ENCODE measurements at places on chromosomes 4 and X. TPM values are rescaled to one million over a fixed set of nuclear protein-coding genes. Genes with fewer than 3 reads are reported as not detected.
A peak's percentile ranks its signal among the peaks of the same experiment; 100 is the strongest.

DNA sequence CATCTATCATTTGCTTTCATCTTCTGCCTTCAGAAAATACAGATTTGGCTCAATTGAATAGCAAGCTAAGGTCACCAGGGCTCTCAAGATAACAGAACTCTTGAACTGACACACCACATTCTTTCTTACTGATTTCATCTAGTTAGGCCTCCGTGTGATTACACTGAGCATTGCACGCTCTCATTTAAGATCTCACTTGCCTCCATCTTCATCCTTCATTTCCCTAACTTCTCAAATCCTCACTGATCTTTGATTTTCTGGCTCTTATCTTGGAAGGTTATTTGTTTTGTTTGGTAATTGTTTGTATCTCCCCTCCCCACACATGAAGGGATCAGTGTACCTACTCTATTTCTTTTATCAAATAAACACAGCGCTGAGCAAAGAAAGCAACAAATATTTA lies 47.7 kb downstream of the MANBA start:
- H3K27me3 ChIP-seq = no peaks in the 10 kb centered on the region
- no peak overlapping the region for H3K4me3 ChIP-seq
- peaks cover 4% of the 10 kb centered on the region for H3K4me1 ChIP-seq

GRCh38 chr4:96459105-96459504 lies 619.2 kb downstream of the PDHA2 start:
- H3K27me3 ChIP-seq = no peaks in the 10 kb centered on the region
- no peaks in the 10 kb centered on the region for H3K36me3 ChIP-seq
- H3K4me3 ChIP-seq = no peak overlapping the region
- DNase-seq = no peak

DNA sequence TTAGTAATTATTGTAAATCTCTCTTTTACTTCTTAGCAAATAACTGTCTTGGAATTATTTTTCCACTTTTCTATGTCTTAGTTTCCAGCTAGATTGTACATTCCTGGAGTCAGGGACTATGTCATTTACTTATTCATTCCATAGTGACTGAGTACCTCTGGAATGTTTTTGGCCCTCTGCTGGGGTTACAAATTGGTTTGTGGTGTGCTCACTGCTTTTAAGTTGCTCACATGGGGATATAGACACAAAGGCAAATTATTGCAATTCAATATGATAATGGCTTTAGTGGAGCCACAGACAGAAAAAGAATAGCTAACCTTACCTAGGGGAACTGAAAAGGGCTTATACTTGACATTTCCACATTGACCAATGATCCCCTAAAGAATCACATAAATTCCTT lies 63.7 kb upstream of the PDGFRA start:
- no peaks in the 10 kb centered on the region for H3K36me3 ChIP-seq
- no peak for DNase-seq
- H3K27me3 ChIP-seq = no peaks in the 10 kb centered on the region
- H3K4me3 ChIP-seq = no peak overlapping the region
- H3K4me1 ChIP-seq = no peaks in the 10 kb centered on the region

GRCh38 chr4:145132511-145133098 lies 34.5 kb downstream of the ABCE1 start:
- H3K36me3 ChIP-seq = peaks cover 12% of the 10 kb centered on the region
- no peak for DNase-seq
- H3K4me3 ChIP-seq = no peak overlapping the region
- peaks cover 3% of the 10 kb centered on the region for H3K4me1 ChIP-seq
- no peak overlapping the region for H3K27ac ChIP-seq
- no peaks in the 10 kb centered on the region for H3K27me3 ChIP-seq

DNA sequence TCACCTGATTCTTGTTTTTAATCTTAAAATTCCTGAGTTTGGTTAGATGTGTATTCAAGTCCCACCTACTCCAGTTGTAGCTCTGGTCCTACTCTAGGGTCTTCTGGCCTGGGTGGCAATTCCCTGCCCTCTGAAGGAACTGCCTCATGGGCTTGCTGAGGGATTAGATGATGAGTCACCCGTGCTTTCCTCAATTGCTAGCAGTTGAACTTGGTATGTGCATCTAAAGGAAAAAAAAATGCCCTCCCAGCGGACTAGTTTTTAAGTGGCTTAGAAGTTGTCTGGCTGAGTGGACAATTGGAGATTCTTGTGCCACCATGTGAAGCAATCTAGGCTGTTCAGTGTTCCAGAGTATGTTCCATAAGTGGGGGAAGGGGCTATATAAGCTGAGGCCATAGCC lies 127.0 kb downstream of the CCNG2 start:
- no peaks in the 10 kb centered on the region for H3K36me3 ChIP-seq
- no peaks in the 10 kb centered on the region for H3K4me1 ChIP-seq
- no peak overlapping the region for H3K27ac ChIP-seq
- DNase-seq = no peak
- no peak overlapping the region for H3K4me3 ChIP-seq

GRCh38 chr4:108172231-108172752 lies 3.6 kb upstream of the LEF1 start:
- no peak for DNase-seq
- peak overlapping the region; percentile 65 for H3K4me3 ChIP-seq
- H3K27ac ChIP-seq = no peak overlapping the region
- no peaks in the 10 kb centered on the region for H3K36me3 ChIP-seq
- H3K4me1 ChIP-seq = peaks cover 28% of the 10 kb centered on the region
- H3K27me3 ChIP-seq = peaks cover 35% of the 10 kb centered on the region

DNA sequence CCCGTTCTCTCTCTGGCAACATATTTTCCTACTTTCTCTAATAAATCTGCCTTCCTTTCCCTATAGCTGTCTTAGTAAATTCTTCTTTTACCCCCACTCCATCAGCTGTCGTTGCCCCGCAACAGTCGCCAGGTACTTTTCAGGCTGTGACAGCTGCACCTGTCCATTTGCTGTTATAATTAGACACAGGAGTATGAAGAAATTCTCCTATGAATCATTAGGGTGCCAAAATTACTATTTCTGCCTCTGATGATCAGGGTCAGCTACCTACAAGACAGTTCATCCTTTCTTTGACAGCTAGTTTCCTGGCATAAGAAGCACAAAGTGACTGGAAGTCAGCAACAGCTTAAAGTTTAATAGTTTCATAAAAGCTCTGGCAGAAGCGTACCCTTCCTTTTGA lies 19.5 kb upstream of the GALNTL6 start:
- no peaks in the 10 kb centered on the region for H3K36me3 ChIP-seq
- no peak for DNase-seq
- no peak overlapping the region for H3K4me3 ChIP-seq
- no peaks in the 10 kb centered on the region for H3K4me1 ChIP-seq
- H3K27ac ChIP-seq = no peak overlapping the region
- H3K27me3 ChIP-seq = no peaks in the 10 kb centered on the region

GRCh38 chr4:177771645-177772044 lies 329.4 kb upstream of the AGA start:
- H3K36me3 ChIP-seq = no peaks in the 10 kb centered on the region
- no peak overlapping the region for H3K27ac ChIP-seq
- H3K27me3 ChIP-seq = no peaks in the 10 kb centered on the region
- no peak for DNase-seq
- H3K4me3 ChIP-seq = no peak overlapping the region

- H3K27me3 ChIP-seq = no peaks in the 10 kb centered on the region
- no peaks in the 10 kb centered on the region for H3K36me3 ChIP-seq
- H3K4me3 ChIP-seq = no peak overlapping the region
- no peak for DNase-seq
Measured at GRCh38 chr4:26056406-26056805, 142.4 kb downstream of the SMIM20 start.

- H3K4me1 ChIP-seq = no peaks in the 10 kb centered on the region
- peaks cover 2% of the 10 kb centered on the region for H3K27me3 ChIP-seq
- no peaks in the 10 kb centered on the region for H3K36me3 ChIP-seq
Measured at GRCh38 chr4:126262665-126263064, 947.9 kb downstream of the FAT4 start.

DNA sequence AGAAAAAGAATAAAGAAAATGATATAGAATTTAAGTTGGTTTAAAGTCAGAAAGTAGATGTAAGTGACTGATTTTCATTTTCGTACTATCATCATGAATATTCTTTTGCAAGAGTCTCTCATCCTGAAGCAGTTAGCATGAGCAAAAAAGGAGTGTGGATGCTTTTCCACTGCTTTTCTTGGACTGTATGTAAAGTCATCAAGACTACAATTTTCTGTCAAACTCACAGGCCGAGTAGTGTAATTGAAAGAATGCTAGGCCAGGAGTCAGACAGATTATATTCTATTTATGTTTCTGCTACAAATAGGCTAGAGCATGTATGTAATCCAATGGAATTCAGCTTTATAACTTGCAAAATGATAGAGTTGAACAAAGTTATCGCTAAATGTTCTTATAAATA lies 197.1 kb upstream of the SPOCK3 start:
- no peak overlapping the region for H3K27ac ChIP-seq
- no peaks in the 10 kb centered on the region for H3K27me3 ChIP-seq
- no peak for DNase-seq
- no peaks in the 10 kb centered on the region for H3K36me3 ChIP-seq
- no peak overlapping the region for H3K4me3 ChIP-seq
- H3K4me1 ChIP-seq = no peaks in the 10 kb centered on the region

DNA sequence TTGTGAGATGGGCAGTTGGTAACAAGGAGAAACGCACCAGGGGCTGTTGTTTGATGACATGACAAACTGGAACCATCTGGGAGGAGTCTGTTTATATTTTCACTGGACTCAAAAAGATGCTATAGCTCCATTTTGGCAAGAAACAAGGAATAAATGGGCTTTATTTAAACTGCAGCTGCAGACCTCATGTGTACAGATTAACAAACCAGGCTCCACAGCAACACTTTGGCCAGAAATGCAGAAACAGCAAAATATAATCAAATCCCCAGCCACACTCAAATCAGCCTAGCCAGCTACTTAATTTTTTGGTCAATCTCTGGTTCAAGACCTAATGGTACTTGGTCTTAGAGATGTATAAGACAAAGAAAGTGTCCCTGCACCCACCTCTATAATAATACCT lies 52.7 kb downstream of the ASB9 start:
- H3K27me3 ChIP-seq = no peaks in the 10 kb centered on the region
- no peaks in the 10 kb centered on the region for H3K36me3 ChIP-seq
- H3K4me3 ChIP-seq = no peak overlapping the region
- no peak for DNase-seq

GRCh38 chrX:132737743-132738142 lies 220.7 kb downstream of the HS6ST2 start:
- no peaks in the 10 kb centered on the region for H3K27me3 ChIP-seq
- no peaks in the 10 kb centered on the region for H3K4me1 ChIP-seq
- no peak overlapping the region for H3K4me3 ChIP-seq

TCEAL7 gene
- total RNA-seq = 0.59 TPM

CTAG2 gene
- not detected for total RNA-seq

GRCh38 chr4:26987191-26987590 lies 126.5 kb downstream of the STIM2 start:
- H3K4me3 ChIP-seq = no peak overlapping the region
- no peaks in the 10 kb centered on the region for H3K36me3 ChIP-seq
- no peak for DNase-seq

GRCh38 chr4:2725380-2725779 lies 30.8 kb downstream of the TNIP2 start:
- no peaks in the 10 kb centered on the region for H3K27me3 ChIP-seq
- no peak overlapping the region for H3K27ac ChIP-seq
- H3K4me3 ChIP-seq = no peak overlapping the region
- no peaks in the 10 kb centered on the region for H3K4me1 ChIP-seq
- H3K36me3 ChIP-seq = peaks cover 10% of the 10 kb centered on the region

Data from liver (tissue), 10 donors.